ENCODE measurements at places on chromosomes 1 and 21.
A peak's percentile ranks its signal among the peaks of the same experiment; 100 is the strongest.

GRCh38 chr21:33850401-33850800, 65.2 kb downstream of the ATP5PO start:
- DNase-seq = no peak

- no peak for DNase-seq
Measured at GRCh38 chr1:116159177-116159576, 48.0 kb downstream of the MAB21L3 start.

DNA sequence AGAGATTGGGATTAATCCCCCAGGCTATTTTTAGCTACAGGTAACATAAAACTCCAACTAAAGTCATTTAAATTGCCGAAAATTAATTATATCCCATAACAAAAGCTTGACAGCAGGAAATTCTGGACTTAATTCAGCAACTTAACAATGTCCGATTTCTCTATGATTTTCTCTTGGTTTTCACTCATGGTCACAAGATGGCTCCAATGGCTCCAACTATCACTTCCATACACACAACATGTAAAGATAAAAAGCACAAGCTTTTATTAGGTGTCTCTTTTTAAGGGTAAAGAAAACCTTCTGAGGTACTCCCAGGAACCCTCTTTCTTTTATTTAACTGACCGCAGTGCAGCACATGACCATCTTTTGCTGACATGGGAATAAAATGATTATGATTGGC, 363.5 kb upstream of the PTBP2 start:
- DNase-seq = no peak

GRCh38 chr1:203051841-203052324, 25.6 kb downstream of the PPFIA4 start:
- no peak for DNase-seq

DNA sequence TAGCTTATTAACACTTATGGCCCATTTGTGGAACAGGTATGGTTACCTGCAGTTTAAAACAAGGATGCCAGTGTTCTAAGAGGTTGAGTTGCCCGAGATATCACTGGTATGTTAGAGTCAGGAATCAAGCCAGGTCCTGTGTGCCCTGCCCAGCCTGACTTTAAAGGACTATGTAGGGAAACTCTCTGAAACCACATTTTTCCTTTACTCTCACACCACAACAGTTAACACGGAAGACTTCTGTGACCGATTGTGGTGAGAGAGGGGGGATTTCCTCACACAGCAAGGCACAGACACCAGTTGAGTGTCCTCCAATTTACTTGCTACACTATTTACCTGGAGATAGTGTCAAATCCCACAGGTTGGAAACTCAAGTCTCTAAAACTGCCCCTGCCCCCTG, 47.8 kb downstream of the UCK2 start:
- DNase-seq = no peak

GRCh38 chr1:11984576-11984975, 4.3 kb downstream of the MFN2 start:
- no peak for DNase-seq

- no peak for DNase-seq
Measured at GRCh38 chr1:231035799-231036198, 4.3 kb downstream of the FAM89A start.

- DNase-seq = peak; percentile 30
Measured at GRCh38 chr21:42527489-42528158, 14.0 kb downstream of the SLC37A1 start.

DNA sequence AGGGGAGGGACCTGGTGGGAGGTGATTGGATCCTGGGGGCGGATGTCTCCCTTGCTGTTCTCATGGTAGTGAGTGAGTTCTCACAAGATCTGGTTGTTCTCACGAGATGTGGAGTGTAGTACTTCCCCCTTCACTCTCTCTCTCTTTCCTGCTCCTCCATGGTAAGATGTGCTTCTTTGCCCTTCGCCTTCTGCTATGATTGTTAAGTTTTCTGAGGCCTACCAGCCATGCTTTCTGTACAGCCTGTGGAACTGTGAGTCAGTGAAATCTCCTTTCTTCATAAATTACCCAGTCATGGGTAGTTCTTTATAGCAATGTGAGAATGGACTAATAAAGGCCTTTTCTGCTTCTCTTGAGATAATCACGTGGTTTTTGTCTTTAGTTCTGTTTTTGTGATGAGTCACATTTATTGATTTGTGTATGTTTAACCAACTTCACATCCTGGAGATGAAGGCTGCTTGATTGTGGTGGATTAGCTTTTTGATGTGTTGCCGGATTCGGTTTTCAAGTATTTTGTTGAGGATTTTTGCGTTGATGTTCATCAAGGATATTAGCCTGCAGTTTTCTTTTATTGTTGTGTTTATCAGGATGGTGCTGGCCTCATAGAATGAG, 45.5 kb downstream of the RABGAP1L start:
- DNase-seq = peak; percentile 6

- no peak for DNase-seq
Measured at GRCh38 chr1:12339811-12340543, 110.1 kb downstream of the VPS13D start.

GRCh38 chr1:116763787-116764465, 9.7 kb downstream of the CD2 start:
- DNase-seq = peak; percentile 57

GRCh38 chr1:37828410-37829074, 20.5 kb upstream of the YRDC start:
- no peak for DNase-seq

- DNase-seq = no peak
Measured at GRCh38 chr21:39064325-39065012, 118.8 kb downstream of the PSMG1 start.

GRCh38 chr21:41315726-41316125, 875 bp upstream of the FAM3B start:
- DNase-seq = no peak

DNA sequence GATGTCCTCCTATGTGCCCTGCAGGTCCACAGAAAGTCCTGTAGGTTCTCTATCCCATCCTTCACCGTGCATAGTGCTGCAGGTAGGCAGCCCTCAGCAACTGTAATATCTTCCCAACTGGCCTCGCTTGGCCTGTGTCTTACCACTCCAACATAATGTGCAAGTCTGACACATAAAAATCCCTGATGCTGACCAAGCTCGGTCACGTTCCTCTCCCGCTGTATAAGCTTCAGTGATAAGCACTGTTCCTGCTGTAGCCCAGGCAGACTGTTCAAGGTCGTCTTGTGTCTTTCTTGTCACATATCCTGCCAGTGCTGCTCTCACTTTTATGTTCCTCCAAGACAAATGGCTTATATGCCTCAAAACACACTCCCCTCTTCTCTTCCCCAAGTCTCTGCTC, 19.4 kb upstream of the KCNE1 start:
- no peak for DNase-seq

GRCh38 chr1:204296431-204296988, 63.2 kb downstream of the PLEKHA6 start:
- no peak for DNase-seq

DNA sequence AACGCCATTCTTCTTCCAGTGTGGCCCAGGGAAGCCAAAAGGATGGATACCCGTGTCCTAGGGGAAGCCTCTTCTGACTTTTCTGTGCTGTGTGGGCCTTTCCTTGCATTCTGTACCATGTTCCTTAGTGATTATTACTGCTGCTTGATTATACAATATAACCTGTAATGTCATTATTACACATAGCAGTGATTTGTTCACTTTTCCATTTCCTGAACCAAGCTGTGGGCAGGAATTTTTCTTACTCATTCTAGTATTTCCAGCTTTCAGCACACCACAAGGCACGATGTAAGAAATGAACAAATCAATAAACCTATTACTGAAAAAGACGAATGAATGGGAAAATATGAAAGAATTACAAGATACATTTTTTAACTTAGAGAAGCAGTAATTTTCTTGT, 8.4 kb upstream of the USP33 start:
- DNase-seq = no peak

- DNase-seq = no peak
Measured at GRCh38 chr1:66999640-67000400, 54.1 kb downstream of the SLC35D1 start.

GRCh38 chr1:62706985-62707743, 19.0 kb upstream of the DOCK7 start:
- DNase-seq = no peak

All from activated CD4-positive, alpha-beta T cell treated with anti-CD3 and anti-CD28 coated beads for 4 hours (primary cell).